ENCODE measurements at places on chromosomes 4 and X.
A peak's percentile ranks its signal among the peaks of the same experiment; 100 is the strongest.

DNA sequence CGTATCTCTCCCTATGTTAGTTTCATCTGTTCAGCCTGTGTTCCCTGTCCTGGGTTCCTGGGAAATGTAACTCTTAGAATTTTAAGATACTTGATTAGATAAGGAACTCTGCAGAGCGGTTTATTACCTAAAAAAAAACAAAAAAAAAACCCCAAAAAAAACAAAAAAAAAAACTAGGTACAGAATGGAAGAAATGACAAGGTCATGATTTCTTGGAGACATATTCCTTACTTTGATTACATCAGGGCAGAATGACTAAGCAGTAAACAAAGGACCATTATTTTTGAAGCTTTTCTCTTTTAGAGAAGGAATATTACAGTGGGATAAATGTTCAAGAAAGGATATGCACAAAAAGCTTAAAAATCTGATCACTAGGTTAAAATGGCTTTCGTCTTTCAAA lies 171.8 kb downstream of the ARAP2 start:
- DNase-seq = no peak

DNA sequence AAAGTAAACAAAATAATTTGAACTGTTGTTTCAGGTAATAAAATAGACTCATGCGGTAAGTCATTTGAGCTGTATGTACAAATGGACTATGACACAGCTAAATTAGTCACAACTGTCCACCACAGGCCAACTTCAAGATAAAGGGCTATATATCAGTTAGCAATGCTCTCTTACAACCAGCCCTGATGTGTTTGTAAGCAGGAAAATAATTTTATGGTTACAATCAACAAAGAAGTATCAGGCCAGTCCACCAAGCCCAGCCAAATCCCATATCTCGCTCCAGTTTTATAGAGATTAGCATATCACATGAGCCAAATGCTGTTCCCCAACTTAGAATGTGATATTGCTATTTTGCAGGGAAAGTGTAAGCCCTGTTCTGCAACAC lies 511 bp upstream of the DUSP21 start:
- no peak for DNase-seq

DNA sequence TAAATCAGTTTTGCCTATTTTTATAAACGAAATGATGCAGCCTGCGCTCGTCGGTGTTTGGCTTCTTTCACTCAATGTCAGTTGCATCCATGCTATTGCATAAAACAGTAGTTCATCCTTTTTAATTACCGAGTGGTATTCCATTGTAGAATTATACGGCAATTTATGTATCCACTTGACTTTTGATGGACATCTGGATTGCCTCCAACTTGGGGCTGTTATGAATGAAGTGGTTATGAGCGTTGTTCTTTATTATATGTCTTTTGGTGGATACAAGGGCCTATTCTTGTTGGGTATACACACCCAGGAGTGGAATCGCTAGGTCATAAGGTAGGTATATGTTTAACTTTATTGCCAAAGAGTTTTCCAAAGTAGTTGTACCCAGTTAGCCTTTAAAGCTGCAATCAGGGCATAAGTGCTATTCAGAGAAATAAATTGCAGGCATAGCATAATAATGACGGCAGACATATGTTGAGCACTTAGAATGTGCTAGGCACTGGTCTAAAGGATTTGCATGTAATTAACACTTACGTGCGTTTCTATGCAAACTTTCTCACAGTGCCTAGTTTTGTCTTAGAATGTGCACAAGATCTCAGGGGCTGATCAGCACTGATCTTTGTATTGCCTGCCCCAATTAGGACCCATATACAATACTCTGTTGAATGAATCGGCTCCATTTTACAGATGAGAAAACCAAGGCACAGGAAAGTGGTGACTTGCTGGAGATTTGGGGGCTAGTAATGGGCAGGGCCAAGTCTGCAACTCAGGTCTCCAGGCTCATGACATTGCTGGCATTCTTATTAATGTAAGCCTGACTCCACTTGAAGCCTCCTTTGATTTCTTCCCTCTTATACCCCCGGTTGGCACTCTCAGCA lies 407.0 kb downstream of the BCOR start:
- DNase-seq = no peak

DNA sequence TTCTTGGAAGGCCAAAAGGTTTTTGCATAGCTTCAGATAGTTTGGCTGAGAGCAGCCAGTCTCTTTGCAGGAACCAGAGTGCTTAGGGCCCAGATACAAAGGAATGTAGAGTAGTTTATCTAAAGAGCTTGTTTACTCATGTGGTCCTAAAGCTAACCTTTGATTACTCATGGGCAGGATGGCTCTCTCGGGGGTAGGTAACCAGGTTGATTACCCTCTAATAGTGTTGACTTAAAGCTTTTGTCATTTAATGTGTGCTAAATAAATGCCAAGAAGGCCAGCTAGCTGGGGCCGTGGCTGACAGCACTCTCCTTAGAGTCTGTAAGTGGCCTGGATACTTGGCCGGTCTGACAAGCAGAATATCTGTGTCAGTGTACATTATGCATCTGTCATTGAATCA lies 69.7 kb upstream of the MAGEB16 start:
- no peak for DNase-seq

- DNase-seq = no peak
Observed at GRCh38 chrX:133297284-133297683, 79.1 kb upstream of the TFDP3 start.

DNA sequence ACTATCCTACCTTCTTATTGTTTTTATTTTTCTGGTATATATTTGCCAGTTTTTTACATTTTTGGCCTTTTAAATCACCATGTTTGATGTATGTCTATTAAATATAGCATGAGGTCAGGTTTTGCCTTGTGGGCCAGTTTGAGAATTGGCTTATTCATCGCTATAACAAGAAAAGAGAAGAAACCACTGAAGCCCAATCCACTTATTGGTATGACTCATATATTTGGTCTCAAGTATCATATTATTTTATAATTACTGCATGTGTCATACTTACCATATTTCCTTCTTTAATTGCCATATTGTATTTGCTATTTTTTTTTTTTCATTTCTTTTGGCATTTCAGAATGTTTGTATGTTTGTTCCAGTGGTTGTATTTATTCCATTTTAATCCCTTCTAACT lies 99.3 kb downstream of the IRF2 start:
- no peak for DNase-seq

DNA sequence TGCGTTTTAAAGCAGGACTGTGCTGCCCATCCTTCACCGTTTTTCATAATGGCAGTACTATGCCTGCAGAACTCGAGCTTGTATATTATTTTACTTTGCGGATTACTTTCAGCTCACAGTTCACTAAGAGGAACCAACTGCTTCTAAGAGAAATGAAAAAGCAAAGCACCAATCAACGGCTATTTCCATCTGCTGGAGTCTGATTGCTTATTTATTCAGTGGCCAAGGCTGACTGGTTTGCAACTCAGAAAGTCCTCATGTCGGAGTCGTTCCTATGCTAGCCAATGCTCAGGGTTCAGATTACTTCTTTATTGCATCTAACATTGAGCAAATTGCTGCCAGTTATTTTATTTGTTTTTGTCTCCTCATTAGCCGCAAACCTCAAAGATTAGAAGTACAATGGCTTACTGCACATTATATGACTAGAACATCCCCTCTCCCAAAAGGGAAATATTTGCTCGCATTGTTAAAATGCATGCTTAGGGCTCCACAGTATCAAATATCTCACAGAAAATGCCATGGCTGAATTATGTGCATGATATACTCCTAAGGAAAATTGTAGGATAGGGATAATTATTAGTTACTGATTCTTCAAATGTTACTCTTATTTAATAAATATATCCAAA lies 1628.2 kb upstream of the ADGRL3 start:
- DNase-seq = no peak

DNA sequence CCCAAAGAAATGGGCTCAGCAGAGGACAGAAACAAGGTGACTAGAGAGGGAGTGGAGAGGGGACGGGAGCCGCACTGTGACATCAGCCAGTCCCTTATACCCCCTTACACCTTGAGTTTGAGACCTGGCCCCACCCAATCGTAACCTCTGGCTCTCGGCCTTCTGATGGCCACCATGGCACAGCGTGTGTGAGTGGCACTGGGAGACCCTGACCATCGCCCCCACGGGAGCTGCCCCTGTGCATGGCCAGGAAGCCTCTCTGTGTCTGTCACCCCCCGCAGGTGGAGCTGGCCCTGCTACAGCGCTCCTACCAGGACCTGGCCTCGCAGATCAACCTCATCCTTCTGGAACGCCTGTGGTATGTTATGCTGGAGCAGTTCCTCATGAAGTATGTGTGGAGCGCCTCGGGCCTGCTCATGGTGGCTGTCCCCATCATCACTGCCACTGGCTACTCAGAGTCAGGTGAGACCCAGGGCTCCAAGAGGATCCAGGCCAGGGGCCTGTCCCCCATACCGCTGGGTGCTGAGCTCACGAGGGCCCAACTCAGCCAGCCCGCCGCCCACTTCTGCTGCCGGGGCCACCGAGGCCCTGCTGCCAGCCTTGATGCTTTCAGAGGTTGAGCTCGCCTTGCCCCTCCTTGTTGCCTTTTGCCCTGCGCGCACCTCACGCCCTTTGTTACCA lies 4.4 kb downstream of the ABCD1 start:
- DNase-seq = no peak

DNA sequence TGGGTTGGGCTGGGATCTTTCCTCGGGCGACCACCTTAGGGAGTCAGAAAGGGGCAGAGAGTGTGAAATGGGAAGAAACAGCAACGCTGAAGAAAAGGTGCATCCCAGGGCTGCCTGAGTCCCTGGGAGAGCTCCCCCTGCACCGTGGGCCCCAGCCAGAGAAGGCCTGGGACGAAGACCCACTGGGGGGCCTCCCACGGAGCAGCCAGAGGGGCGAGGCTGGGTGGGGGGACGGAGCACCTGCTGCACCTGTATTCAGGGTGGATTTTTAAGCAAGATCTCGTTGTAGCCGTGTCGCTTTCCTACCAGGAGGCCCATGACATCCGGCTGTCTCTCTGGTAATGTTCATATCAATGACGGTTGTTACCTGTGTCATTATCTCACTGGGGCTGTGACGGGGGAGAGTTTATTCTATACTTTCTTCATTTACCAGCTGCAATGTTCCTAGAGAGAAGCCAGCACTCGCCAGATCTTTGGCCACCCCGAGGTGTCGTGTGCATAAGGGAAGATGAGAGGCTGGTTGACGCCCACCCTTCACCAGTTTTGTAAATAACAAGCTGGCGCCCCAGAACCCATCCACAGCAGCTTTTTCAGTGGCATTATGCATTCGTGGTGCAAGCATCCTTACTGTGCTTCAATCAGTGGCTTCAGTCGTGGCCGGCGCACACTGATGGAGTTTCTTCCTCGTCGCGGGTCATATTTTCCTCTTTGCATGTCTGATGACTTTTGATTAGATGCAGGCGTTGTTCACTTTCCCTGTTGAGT lies 5.6 kb upstream of the PCGF3 start:
- no peak for DNase-seq

GRCh38 chr4:38381788-38382187 lies 282.2 kb upstream of the KLF3 start:
- DNase-seq = no peak

DNA sequence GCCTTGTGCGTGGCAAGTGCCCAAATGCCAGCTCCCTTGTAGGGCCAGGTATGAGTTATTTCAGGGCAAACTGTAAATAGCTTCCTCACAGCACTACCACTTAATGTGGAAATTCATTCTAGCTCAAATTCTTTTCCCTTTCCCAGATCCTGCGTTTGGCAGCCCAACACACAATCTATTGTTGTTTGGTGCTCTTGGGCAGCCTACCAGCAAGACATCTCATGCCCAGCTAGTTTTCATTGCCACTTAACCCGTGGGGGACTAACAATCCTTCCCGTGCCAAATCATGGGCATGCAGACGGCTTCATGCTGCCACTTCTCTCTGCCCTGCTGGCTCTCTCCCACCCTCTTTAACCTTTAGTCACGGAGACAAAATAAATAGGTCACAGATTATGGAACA lies 454.2 kb downstream of the GRIA2 start:
- DNase-seq = no peak

GRCh38 chr4:151488968-151489367 lies 80.0 kb downstream of the FHIP1A start:
- DNase-seq = no peak

- DNase-seq = no peak
Observed at GRCh38 chr4:113173793-113174264, 124.4 kb downstream of the ANK2 start.

DNA sequence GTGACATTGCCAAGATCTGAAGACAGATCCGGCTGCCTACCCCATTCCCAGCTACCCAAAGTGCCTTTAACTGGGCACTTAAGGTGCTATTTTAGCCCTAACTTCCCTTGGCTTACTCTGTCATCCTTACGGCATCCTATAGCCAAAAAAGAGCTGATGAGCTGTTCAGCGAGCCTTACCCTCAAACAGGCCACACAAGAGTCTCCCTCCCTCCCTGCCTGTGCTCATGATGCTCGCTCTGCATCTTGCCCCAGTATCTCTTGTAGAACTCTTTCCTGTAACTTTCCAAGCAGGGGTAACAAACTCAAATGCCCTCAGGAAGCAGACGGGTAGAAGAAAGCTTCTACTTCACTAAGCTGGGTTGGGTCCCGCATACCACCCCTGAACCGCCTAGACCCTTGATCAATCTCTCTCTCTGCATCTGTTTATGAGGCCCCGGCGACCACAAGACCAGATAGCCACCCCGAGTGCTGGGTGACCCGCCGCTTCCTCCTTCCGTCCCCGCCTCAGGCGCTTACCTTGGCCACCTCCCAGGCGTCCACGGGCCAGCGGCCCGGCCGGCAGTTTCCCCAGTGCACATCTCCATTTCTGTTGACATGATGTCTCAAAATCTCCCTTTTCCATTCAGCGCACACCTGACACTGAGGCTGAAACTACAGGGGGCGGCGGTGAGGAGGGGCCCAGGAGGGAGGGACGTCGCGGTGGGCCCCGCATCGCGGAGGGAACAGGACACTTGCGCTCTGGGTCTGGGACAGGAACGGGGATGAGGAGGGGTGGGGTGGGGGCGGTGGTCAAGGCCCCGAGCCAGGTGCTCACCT lies 663 bp downstream of the CXorf38 start:
- peak; percentile 6 for DNase-seq

GRCh38 chrX:114584983-114585842 lies 1.3 kb downstream of the HTR2C start:
- no peak for DNase-seq

DNA sequence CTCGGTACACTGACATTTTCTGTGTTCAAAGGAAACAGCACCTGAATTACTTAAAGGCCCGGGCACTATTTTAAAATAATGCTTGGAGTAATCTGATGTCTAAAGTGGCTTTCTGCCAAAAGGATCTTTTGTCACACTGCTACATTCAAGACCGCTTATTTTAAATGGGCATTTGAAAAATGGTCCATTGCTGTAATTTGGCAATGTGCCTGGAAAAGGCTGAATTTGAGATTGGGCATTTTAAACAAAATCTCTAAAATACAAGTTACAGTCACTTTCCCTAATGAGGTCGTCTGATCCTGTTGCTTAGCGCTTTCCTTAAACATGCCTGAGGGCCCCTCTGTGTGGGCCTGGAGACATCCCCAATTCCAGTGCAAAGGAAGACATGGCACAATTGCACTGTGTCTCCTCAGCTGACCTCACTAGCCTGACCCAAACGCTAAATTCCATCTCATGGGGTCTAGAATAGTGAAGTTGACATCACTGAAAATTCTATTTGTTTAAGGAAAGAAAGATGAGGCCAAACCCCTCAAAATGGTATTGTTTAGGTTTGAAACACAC lies 214.2 kb downstream of the GPC3 start:
- DNase-seq = no peak

GRCh38 chr4:40055863-40056715 lies 561 bp upstream of the N4BP2 start:
- DNase-seq = peak; percentile 66

GRCh38 chr4:38647101-38647819 lies 16.7 kb upstream of the KLF3 start:
- no peak for DNase-seq
